MM.1S (cell line): ENCODE measurements at places on chromosomes 1 and 21.

DNA sequence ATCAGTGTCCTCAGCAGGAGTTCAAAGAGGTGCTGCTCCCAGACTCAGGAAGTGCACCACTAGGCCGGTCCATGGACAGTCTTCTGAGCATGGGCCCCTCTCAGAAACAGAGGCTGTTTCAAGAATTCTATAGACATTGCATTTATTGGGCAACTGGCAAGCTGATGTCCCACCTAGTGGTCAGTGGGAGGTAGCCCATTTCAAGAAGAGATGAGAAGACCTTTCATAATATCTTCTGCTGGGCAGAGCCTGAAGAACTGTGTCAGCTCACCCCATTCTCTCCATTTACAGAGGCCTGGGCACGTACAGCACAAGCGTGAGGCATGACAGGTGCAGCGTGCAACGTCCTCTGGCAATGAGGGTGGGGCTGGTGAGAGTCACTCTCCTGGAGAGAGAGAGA, 216.0 kb downstream of the DYRK1A start:
- peak; percentile 73 for DNase-seq

DNA sequence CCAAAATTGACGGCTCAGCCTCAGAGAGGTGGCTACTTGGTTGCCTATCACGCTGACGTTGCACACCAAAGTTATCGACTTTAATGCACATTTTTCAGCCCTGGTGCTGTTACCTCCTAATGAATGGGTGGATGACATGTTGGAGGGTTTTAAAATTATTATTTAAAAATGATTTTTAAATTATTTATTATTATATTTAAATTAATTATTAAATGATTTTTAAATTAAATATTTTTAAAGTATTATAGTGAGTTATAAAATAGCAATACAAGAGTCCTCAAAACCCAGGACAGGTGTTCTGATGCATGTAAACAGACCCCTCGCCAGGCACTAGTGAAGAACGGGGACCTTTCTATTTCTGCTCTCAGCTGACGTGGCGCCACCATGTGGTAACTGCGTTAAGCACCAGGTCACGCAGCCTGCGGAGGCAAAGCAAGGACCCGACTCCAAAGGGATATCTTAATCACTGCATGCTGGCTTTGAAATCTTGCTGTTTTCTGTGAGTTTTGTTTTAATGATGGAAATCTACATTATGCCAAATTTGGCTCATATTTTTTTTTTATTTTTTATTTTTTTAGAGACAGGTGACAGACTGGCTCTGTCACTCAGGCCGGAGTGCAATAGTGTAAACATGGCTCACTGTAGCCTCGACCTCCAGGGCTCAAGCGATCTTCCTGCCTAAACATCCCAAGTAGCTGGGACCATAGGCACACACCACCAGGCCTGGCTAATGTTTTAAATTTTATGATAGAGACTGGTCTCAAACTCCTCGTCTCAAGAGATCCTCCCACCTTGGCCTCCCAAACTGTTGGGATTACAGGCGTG, 22.6 kb downstream of the CASP9 start:
- peak; percentile 69 for DNase-seq

DNA sequence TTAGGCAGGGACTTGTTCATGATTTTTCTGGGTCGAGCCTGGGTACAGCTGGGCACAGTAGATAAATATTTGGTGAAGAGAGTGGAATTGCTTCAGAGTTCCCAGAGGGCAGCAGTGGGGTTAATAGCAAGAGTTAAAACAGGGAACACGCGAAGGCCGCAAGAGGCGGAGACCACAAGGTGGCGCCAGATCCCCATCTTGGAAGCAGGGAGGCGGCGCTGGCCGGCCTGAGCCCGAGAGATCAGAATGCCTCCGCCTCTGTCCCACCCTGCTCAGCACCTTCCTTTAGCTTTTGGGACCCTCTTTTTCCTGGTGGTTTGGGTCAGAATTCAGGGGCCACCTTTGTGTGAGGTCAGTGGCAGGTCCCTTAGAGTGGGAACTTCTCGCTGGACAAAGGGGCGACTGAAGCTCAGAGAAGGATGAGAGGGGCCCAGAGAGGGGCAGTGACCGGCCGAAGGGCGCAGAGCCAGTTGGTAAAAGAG, 6.5 kb upstream of the PADI2 start:
- peak; percentile 63 for DNase-seq

GRCh38 chr21:33856893-33857527, 58.6 kb downstream of the ATP5PO start:
- DNase-seq, result no peak

DNA sequence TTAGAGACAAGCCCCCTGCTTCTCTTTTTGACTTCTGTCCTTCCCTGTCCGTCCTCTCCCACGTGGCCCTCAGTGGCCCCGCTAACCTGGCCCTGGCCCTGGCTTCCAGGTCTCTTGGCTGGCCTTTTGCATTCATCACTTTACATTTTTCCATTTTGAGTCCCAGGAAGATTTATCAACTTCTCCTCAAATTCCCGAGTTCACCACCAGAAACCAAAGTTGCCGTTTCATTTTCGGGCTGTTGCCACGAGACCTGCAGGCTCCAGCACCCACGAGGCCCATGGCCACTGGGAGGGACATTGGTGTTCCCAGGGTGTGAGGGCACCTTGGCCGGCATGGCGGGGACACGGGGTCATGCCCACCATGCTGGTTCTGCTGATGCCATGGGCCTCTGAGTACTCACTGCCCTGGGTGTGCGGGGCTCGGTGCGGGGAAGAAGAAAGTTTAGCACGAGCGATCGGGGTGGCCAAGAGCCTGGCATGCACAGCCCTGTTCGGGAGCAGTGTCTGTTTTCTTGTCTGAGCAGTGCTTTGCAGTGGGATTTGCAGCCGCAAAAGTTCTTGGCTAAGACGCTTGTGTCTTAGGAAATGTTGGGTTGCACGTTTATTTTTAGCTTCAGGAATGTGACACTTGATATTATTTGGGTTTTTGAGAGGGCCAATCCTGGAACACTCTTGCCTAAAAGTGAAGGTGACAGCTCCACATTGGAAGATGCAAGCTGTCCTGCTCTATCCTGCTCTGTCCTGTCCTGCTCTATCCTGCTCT, 40.4 kb upstream of the ADARB1 start:
- DNase-seq, result no peak

DNA sequence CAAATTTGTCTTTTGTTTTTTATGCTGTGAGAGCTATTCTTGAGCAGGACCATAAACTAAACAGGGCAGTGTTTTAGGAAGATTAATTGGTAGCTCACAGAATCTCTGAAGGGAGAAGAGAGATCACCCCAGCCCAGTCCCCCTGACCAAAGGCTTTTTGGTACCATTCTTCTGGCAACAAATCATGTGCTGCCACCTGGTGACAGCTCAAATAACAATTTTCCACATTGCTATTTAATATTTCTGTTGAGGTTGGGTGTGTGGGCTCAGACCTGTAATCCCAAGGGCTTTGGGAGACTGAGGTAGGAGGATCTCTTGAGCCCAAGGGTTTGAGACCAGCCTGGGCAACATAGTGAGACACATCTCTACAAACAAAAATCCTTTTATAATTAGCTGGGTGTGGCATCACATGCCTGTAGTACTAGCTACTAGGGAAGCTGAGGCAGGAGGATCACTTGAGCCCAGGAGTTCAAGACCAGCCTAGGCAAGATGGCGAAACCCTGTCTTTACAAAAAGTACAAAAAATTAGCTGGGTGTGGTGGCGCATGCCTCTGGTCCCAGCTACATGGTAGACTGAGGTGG, 2.2 kb upstream of the TESK2 start:
- DNase-seq, result peak; percentile 70

DNA sequence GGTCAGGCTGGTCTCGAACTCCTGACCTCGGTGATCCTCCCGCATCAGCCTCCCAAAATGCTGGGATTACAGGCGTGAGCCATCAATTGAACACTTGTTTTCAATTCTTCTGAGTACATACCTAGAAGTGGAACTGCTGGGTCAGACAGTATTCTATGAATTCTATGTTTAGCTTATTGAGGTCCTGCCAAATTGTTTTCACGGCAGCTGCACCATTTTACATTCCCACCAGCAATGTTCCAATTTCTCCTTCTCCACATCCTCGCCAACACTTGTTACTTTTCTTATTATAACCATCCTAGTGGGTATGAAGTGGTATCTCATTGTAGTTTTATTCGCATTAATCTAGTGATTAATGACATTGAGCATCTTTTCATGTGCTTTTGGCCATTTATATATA, 49.9 kb downstream of the PTP4A2 start:
- DNase-seq, result no peak

- DNase-seq, result no peak
Measured at GRCh38 chr1:190477762-190478148, at the start of gene BRINP3. Gene BRINP3, minus strand, starts transcription at chr1:190477864.

GRCh38 chr21:43208561-43209332, 39.9 kb downstream of the CRYAA start:
- DNase-seq, result no peak

GRCh38 chr1:46800742-46801141, 1.9 kb downstream of the CYP4B1 start:
- no peak for DNase-seq

DNA sequence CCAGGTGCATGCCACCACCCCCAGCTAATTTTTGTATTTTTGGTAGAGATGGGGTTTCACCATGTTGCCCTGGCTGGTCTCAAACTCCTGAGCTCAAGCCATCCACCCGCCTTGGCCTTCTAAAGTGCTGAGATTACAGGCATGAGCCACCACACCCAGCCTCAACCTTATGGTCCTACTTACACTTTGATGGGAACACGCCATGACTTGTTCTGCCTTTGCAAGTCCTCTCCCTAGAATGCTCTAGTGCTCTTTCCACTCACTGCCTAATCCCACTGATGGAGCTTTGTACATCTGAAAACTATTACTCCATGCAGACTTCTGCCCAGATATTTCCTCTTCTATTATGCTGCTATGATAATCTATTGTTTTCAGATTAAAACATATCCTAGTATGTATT, 174.3 kb downstream of the DAB1 start:
- no peak for DNase-seq

- no peak for DNase-seq
Measured at GRCh38 chr1:225642177-225642576, 10.7 kb downstream of the ENAH start.

DNA sequence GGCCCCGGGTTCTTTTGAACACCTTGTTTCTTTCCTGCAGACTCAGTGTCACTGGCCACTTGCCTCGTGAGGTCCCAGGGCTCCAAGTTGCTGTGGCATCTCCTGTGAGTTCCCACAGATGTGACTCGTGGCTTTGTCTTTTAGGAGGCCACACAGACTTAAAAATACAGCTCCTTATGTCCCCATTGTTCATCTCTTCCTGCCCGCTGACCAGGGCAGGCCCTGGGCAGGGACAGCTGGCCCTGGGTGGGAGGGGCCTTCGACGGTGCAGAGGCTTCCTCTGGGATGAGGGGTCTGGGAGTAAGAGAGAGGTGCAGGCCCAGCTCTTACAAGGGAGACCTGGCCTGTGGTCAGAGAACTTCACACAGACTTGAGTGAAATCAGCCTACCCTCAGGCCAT, 15.6 kb downstream of the LDLRAP1 start:
- no peak for DNase-seq

DNA sequence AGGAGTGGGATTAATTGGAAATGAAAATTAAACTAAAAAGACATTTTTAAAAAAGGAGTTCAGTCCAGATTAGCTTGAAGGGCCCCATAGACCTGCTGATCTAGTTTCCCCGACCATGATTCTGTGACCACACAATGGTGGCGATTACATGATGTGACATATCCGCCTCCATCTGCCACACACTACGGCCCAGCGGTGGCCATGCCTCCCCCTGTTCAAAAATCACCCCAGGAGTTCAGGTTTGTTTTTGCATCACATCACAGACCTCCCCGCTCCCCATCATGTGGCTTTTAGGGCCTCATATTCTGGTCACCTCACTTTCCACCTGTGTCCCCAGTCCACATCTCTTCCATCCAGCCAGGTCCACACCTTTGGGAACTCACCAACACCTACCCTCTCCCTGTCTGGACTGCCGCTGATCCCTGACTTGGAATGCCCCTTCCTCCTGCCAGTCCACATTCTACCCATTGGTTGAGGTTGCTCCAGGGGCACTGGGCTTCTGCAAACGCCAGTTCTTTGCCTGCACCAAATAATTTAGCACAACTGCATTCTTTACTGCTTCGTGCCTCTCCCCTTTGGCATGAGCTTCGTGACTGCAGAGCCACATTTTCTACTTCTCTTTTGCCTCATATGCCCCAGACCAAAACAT, 38.9 kb downstream of the CD247 start:
- DNase-seq, result no peak

- DNase-seq, result no peak
Measured at GRCh38 chr21:16037421-16037955, 307.7 kb downstream of the USP25 start.

GRCh38 chr1:12100071-12100470, 37.0 kb downstream of the TNFRSF8 start:
- no peak for DNase-seq

DNA sequence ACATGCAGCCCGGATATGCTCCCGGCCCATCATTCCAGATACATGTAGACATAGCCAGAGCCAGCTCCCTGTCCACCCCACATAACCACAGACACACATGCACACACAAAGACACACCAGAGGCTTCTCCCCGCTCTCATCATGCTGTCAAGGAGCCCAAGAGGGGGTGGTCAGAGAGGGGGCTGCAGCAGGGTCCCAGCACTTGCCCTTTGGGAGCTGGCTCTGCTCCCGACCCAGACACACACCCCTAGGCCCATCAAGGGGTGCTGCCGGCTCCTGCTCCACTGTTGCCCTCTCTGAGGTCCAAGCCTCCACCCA, 2.6 kb downstream of the PTAFR start:
- DNase-seq, result no peak

DNA sequence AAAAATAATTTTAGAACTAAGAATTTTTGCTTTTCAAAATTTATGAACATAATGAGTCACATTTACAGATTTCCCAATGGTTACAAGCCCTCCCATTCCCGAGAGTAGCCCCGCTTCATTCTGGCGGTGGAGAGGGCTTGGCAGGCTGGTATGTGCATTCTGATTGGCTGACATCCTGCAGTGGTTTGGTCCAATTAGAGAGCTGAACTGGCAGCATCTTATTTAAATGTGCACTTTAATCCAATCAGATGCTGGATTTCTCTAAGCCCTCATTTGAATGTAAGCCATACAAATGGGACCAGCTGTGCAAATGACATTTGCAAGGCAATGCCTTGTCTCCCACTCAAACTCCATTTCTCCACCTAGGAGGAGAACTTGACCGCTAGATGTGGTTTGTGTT, 18.0 kb upstream of the TRIM17 start:
- DNase-seq, result no peak

DNA sequence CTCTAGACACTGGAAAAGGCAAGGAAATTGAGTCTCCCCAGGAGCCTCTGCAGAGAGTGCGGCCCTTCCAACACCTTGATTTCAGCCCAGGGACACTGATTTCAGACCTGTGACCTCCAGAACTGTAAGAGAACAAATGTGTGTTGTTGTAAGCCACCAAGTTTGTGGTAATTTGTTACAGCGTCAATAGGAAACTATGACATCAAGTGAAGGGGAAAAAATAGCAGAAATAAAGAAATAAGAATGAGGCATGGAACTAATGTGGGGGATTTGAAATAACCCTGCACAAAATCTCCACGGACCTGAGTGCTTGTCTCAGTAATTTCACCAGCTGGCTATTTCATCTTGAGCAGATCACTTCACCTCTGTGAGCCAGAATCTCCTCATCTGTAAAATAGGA, 227.8 kb upstream of the JUN start:
- no peak for DNase-seq

GRCh38 chr1:51139474-51139873, 37.4 kb downstream of the C1orf185 start:
- no peak for DNase-seq

- DNase-seq, result no peak
Measured at GRCh38 chr1:79040424-79041082, 34.0 kb upstream of the ADGRL4 start.

GRCh38 chr1:43302201-43302600, 1.4 kb downstream of the TIE1 start:
- DNase-seq, result no peak

GRCh38 chr1:28896609-28896986, 17.8 kb upstream of the EPB41 start:
- no peak for DNase-seq
